AG09309 (cell line): ENCODE measurements at places on chromosomes 16 and 17.

- DNase-seq, result no peak
These were observed 203.7 kb upstream of the COX10 start for GRCh38 chr17:13865650-13866049.

DNA sequence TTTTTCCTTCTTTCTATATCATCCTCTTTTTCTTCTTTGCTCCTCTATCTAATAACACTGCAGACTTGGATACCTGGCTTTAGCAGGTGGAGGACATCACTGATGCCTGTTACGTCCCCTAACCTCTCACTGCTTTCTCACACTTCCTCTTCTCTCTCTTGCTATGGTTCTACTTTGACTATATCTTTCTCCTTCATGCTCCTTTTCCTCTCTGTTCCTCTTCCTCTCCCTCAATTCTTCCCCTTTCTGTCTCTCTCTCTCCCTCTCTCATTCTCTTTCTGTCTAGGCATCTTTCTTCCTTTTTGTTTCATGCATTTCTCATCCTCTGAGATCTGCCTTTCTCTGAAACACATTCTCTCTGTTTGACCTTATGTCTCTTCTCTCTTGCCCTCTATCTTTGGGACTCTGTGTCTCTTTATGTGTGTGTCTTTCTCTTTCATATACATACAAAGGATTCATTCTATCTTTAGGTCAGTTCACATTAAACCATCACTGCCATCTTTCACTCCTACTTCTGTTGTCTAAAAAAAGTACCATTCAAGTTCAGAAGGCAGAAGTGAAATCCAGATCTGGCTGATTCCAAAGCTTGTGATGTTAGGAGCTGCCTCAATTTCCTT is 353.7 kb downstream of the SHISA9 start:
- no peak for DNase-seq

- no peak for DNase-seq
These were observed 27.7 kb upstream of the FAAP100 start for GRCh38 chr17:81579821-81580321.

DNA sequence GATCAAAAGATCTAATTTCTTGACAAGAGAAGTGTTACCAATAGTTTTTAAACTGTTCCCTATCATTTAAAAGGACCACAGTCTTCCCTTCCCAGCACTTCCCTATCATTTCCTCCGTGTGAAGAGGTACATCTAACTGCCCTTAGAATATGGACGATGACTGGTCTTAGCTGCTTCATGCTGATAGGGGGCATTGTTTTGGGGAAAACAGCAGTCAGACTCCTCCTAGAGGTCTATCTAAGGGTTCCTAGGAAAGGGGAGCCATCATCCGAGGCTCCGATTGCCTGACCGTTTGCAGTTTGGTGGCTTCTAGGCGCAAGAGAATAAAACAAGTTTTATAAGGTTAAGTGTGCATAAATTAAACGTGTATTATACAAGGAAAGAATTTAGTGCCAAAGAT is 7.1 kb downstream of the FZD2 start:
- DNase-seq, result no peak

DNA sequence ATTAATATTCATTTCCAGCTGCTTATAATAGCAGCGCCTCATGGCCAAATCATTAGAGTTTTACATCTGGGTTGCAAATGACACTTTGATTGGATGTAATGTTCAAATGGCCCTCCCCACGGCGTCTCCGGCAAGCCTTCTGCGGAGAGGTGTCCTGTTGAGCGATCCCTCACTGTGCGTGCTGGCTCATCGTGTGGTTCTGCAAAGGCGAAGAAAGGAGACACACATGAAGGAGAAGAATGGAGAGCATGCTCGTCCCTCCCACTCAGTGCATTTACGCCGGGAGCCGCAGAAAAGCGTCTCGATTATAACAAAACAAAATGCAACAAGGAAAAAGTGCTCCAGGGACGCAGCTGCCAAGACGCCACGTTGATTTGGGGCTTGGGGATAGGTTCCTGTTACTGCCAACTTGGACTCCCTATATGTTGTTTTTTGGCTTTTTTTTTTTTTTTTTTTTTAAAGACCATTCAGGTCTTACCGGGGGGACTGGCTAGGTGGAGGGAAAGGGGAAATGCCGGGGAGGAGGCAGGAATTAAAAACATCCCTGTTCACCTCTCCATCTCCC is 117.6 kb downstream of the C16orf78 start:
- DNase-seq, result no peak

GRCh38 chr17:75707079-75707571 is 14.1 kb upstream of the ITGB4 start:
- DNase-seq, result no peak

- DNase-seq, result no peak
These were observed 584 bp downstream of the PHOSPHO1 start for GRCh38 chr17:49229805-49230600.

- DNase-seq, result no peak
These were observed 141.4 kb upstream of the GSE1 start for GRCh38 chr16:85471469-85472431.

DNA sequence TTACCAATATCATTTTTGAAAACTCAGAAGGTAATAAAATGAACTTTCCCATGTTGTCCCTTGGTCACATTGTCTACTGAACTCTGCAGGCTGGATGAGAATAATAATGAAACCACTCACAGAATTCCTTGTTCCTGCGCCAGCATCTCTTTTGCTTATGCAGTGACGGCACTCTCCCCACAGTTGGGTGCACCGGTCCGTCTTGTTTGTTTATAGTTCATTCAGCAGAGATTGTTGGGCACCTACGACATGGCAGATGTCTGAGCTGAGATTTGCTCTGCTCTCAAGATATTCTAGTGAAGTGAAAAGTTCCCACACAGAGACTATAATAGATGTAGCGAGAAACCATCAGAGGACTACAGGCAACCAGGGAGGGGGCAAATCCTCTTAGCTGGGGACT is 375.7 kb upstream of the CDH11 start:
- no peak for DNase-seq

- DNase-seq, result no peak
These were observed 19.6 kb downstream of the MGAT5B start for GRCh38 chr17:76887802-76888201.

- no peak for DNase-seq
These were observed 26.6 kb upstream of the SKAP1 start for GRCh38 chr17:48456589-48456988.

DNA sequence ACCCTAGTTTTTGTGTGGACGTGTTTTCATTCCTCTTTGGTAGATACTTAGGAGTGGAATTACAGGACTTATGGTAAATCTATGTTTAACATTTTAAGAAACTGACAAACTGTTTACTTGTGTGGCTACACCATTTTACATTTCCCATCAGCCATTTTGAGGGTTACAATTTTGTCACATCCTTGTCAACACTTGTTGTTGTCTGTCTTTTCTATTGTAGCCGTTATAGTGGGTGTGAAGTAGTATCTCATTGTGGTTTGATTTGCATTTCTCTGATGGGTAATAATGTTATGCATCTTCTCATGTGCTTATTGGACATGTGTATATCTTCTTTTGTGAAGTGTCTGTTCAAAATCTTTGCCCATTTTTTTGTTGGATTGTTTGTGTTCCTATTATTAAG is 4.5 kb downstream of the FTO start:
- DNase-seq, result no peak

DNA sequence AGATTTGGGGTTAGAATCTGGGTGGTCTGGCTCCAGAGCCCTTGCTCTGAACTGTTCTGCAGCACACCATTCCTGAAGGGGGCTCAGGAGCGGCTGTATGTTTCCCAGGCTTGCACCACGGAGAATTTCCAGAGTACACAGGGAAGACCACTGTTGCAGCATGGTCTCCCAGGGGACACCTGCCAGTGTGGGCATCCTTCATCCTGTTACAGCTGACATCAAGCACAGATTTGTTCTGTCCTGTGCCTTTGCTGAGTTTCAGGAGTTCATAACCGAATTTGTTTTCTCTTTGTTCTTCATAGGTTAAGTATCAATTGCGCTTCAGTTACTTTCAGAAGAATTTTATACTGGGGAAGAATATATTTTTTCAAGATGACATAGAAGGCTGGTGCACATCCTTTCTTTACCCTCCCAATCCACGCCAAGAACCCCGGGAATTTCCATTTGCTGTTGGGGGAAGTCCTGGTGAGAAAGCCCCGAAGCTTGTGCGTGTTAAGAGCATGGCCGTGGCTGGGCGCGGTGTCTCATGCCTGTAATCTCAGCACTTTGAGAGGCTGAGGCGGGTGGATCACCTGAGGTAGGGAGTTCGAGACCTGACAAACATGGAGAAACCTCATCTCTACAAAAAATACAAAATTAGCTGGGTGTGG is 26.3 kb upstream of the ABCA3 start:
- DNase-seq, result no peak

DNA sequence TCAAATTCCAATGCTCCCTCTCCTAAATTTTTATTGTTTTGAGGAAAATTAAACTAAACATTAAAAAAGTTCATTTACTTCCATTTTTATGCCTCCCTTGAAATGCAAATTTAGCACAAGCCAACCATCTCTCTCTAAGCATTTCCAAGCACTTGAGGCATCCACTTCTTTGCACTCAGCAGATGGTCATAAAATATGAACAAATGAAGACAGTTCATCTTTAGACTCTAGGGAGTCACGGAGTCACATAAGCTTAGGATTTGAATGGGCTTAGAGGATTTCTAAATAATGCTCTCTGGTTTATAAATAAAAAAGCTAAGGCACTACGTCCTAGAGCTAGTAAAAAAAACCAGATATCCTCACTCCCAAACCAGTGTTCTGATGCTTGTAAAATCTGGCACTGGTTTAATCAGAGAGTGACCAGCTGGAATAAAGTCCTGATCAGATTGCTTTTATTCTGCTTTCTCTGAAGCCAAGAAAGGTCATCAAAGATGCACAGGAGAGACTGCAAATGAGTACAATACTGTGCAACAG is 204.2 kb downstream of the CA10 start:
- no peak for DNase-seq

DNA sequence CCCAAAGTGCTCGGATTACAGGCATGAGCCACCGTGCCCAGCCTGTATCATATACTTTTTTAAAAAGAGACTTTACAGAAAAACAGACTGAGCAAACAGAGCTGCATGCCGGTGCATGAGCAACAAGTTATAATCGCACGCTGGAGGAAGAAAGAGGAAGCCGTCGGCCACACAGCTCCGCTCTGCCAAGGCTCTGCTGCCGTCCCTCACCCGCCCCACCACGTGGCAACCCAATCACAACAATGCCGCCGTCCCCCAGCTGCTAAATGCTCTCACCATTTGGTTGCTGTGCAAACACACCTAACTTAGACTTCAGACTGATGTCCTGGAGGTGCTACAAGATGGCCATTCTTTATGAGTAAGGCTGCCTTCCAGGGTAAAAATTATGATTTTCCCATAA is 83.5 kb downstream of the ADCY9 start:
- DNase-seq, result no peak

- DNase-seq, result no peak
These were observed 13.7 kb downstream of the LIMD2 start for GRCh38 chr17:63686138-63686685.

DNA sequence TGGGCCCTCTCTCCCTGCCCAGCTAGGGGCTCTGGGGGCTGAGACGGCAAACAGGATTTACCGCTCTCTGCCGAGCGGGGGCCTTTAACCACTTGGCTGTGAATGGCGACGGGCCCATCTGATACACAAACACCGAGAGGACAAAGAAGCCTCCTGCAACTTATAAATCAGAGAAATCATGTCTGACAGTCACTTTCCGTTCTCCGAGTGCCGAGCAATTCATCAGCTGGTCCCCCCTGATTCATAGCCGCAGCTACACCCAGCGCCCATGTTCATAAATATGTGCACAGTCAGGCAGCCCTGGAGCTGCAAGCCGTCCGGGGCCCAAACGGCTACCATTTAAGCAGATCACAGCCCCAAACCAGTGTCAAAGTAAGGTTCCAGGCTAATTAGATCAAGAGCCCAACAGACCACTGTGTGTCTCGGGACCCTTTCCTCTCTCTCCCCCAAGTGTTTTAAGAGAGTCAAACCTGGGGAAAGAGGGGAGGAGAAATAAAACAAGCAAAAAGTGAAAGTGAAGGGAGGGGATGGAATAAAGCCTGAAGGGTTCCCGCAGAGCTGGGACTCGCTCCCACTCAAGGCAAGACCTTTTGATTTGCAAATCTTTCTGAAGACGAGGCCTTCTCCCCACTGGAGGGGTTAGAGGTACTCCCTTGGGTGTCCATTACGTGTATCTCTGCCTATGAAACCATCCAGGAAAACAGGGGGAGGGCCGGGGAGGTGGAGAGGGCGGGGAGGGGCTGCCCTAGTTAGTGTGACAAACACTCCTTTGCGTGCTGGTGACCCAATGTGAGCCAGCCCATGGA is 154.7 kb downstream of the C16orf78 start:
- no peak for DNase-seq

GRCh38 chr16:4323845-4324488 is 8.1 kb downstream of the GLIS2 start:
- no peak for DNase-seq

GRCh38 chr16:1772908-1773702 is at the start of gene MRPS34:
Gene MRPS34, minus strand, starts transcription at chr16:1773134. Its CDS starts 15 bp downstream, at chr16:1773119.
- DNase-seq, result no peak

DNA sequence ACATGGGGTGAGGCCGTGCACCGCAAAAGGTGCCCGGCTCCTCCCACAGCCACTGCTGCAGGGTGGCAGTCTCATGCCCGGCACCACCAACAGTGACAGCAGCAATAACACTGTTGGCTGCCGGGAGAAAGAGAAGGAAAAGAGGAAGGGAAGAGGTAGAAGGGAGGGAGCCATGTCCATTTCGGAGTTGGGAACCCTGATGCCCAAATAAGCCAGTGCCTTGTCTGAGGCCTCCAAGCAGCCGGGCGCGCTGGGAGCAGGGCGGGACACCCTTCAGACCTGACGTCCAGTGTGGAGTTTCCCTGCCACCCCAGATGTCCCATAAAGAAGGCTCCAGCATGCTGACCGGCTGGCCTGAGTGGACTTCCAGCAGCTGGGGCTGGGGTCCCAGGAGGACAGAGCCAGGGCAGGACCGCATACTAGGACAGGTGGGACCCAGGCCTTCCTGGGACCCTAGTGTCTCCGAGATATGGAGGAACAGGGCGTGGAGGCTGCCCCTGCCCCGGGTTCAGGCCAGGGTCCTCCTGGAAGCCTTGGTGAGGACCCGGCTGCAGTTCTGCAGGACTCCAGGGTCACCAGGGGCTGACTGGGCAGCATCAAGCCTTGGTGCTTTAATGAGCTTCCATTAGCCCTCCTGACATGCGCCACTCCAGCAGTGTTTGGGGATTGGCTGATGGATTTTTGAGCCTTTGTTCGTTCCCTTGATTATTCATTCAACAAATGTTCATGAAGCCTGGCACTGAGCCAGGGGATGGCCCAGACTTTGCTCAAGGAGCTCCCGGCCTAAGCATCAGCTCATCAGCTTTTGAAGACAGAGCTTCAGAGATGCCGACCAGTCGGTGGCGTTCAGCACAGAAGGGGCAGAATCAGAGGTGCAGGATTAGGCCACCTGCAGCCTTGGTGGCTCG is 223.6 kb upstream of the CIBAR2 start:
- no peak for DNase-seq

DNA sequence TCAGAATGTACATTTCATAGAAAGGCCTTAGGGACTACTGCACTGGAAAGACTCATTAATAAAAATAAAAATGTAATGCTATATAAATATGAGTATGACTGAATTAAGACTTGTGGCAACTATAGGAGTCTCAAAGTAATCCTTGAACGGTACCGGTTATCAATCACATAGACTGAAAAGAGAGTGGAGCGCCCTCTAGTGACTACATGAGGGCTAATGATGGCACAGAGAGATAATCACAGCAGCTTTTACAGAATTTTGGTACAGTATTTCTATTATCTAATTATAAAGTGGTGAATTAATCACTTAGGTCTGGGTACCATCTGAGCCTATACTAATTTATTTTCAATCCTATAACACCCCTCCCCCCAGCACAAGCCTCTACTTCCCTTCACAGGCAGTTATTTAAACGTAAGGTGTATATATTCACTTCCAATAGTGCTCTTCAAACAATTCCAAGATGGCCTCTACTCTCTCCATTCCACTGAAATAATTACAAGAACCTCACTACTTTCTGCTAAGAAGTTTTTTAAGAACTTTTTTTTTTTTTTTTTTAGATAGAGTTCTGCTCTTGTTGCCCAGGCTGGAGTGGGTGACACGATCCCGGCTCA is 40.7 kb upstream of the ANKFY1 start:
- DNase-seq, result peak; percentile 3
